ENCODE measurements at places on chromosomes 12 and 14.

DNA sequence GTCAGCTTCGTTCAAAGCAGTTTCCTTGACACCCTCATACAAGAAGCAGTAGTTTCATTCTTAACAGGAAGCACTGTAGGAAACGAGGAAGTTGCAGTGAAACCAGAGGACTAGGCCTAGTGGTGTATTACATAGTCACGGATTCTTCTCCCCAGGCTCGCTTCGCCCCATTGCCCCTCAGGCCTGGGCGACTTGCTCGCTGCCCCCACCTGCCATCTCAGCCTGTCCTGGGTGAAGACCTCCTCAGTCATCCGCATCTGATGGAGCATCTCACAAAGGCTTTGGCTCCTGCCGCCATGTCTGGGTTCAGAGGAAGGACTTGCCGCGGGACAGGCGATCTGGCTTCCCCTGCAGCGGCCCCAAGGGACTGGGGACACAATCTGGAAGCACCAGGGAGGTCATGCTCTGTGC is 93.5 kb downstream of the LMNTD1 start:
- no peak for DNase-seq

DNA sequence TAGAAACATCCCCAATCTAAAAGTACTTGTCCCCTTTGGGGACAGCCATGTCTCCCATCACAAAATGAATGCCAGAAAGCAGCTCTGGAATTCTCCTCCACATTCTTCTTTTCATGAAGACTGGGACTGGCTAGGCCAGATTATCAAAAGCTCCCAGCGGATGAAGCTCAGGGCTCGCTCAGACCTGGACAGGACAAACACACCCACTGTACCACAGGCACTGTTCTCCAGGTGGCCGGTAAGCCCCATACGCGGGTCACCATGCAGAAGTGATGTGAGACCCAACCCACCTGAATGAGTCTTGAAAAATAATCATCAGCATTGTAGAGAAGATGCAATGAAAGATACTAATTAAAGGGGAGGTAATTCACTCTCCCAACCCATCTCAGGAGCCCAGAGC is 85.1 kb downstream of the GCH1 start:
- no peak for DNase-seq

DNA sequence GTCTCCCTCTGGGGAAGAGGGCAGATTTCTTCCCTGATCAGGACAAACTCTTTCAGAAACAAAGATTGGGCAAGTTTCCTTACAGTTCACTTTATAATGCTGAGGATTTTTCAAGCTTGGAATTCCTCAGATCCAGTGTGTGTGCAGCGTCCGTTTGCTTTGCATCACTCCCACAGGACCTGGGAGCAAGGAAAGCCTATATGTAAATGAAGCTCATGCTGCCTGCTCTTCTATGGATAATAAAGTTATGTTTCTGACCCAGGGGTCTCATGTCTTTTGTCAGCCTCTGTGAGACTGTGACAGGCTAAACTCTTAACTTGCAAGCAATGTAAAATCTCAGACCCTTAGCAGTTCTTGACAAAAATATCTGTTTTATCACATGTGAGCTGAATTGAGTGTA is 41.6 kb downstream of the TRHDE start:
- DNase-seq, result no peak

DNA sequence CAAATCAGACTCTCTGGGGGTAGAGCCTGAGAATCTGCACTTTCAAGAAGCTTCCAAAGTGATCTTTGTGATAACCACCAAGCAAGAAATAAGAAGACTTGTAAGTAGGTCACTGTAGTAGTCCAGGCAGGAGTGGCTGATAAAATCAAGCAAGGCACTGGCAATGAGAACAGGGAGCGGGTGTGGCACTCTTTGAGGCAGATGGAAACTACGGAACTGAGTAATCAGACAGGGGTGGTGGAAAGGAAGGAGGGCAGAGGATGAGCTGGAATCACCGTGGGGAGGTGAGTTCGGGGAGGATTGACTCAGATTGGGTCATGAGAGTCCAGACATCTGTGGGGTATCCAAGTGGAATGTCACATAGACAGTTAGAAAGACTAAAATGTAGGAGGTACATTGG is 44.4 kb upstream of the PLXNC1 start:
- DNase-seq, result no peak

- DNase-seq, result no peak
Observed at GRCh38 chr14:96198430-96199130, 6.1 kb upstream of the BDKRB2 start.

GRCh38 chr14:31582286-31582691 is 21.1 kb downstream of the NUBPL start:
- no peak for DNase-seq

GRCh38 chr12:69620921-69621320 is 10.2 kb upstream of the LRRC10 start:
- no peak for DNase-seq

GRCh38 chr14:54579621-54580020 is 12.7 kb downstream of the SAMD4A start:
- DNase-seq, result no peak

DNA sequence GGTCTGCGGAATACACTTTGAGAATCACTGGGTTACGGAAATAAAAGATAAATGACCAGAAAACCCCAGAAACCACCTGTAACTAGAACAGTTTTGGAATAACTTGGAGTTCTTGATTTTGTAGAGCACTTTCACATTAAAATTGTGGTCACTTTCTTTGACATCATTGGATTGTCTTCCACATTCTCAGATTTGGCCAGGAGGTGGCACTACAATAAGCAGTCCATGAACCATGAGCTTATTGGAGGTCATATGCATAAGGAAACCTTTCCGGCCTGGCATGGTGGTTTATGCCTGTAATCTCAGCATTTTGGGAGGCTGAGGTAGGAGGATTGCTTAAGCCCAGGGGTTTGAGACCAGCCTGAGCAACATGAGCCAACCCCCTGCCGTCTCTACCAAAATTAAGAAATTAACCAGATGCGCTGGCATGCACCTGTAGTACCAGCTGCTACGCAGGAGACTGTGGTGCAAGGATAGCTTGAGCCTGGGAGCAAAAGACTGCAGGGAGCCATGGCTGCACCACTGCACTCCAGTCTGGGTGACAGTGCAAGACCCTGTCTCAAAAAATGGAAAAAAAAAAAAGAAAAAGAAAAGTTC is 107.7 kb upstream of the CAND1 start:
- no peak for DNase-seq

DNA sequence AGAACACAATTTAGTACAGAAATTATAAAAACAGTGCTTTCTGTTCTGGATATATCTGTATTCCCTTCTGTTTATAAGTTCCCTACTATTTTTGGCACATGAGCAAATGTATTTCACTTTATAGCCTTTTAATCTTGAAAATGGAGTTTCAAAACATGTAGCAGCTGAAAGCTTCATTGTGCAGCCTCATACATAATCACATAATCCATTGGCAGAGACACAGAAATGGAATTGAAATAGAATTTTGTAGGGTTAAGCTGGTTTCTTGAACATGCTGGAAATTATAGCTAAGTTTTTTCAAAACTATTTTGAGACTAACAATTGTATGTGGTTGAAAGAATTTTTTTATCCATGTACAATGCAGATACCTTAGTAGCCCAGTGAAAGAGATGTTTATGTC is 614.3 kb upstream of the MDGA2 start:
- DNase-seq, result no peak

- no peak for DNase-seq
Observed at GRCh38 chr12:3032770-3033538, 44.2 kb upstream of the TSPAN9 start.

DNA sequence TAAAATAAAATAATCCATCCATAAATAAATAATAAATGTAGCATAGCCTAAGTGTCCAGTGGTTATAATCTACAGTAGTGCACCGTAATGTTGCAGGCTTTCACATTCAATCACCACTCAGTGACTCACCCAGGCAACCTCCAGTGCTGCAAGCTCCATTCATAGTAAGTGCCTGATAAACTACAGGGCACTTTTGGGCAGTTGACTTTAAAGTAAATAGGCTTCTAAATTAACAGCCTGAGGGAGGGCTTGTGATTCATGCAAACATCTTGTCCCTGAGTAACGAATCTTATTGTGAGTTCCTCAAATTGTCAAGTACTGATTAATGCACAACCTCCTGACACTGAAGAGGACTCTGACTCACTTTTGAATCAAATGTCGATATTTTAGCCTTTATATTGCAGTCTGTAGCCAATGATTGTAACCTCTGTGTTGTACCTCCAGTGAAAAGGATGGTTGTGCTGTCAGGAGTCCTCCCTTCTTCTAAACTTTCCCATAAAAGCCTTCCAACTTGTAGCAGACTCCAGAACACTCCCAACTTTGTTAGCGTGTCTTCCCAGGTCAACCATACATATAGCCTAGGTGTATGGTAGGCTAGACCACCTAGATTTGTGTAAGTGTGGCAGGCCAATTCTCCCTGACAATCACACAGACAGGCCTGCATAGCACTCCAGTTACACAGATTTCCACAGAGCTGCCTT is 55.0 kb upstream of the BICD1 start:
- DNase-seq, result no peak

- no peak for DNase-seq
Observed at GRCh38 chr14:34646570-34647255, 16.8 kb upstream of the SNX6 start.
